ENCODE measurements at places on chromosomes 5 and 9. TPM values are rescaled to one million over a fixed set of nuclear protein-coding genes. Genes with fewer than 3 reads are reported as not detected.

CDX1 gene
- not detected for total RNA-seq

CIZ1 gene
- 134 TPM for total RNA-seq

ROPN1L gene
- total RNA-seq = 5.3 TPM

FANCG gene
- total RNA-seq = 18.8 TPM

LRRC70 gene
- total RNA-seq = 5.8 TPM

ACOT12 gene
- not detected for total RNA-seq

SPAG8 gene
- total RNA-seq = 0.97 TPM

PDE6A gene
- not detected for total RNA-seq

NDFIP1 gene
- total RNA-seq = 92.9 TPM

RNF183 gene
- total RNA-seq = not detected

CDH18 gene
- not detected for total RNA-seq

DNA sequence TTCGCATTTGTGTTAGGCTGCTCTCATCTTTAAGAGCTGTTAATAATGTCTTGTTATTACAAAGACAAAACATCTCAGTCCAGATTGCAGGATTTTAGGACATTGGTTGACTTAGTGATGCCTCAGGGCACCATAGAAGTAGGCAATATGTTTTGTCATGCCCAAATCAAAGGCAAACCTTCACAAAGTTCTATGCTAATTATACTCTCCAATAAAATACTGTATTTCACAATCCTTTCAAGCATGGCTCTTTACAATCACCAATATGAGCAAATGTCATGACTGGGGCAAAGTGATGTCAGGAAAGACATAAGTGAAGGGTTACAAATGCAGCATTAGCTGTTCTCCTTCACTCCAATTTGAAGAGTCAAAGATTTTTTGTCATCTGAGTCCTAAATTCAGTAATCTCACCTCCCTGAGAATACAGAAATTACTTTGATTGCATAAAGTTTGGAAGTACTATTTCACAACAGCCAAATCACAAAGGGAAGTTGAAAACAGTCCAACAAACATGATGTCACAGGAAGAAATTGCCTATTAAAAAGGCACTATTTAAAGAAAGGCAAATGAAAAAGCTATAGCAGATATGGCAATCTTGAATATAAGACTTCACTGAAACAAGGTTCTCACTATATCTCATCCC, 303.2 kb downstream of the PRR16 start:
- DNase-seq = no peak

- no peak for DNase-seq
Measured at GRCh38 chr5:41334221-41334620, 120.9 kb upstream of the C6 start.

DNA sequence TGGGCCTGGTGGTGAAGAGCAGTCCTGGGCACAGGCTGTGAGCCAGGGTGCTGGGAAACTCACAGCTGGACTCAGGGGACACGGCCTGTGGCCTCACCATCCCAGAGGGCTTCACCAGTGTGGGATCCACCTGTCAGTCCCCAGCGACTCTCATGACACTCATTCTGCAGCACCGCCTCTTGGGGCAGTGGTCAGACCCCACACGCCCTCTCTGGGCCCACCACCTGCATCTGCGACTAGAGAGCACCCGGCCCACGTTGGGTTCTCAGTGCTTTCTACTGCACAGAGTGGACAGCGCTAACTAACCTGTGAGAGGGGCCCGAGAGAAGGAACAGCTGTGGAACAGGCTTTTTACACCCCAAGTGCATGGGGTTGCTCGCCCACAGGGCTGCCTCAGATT, 45.8 kb upstream of the GARNL3 start:
- no peak for DNase-seq

DNA sequence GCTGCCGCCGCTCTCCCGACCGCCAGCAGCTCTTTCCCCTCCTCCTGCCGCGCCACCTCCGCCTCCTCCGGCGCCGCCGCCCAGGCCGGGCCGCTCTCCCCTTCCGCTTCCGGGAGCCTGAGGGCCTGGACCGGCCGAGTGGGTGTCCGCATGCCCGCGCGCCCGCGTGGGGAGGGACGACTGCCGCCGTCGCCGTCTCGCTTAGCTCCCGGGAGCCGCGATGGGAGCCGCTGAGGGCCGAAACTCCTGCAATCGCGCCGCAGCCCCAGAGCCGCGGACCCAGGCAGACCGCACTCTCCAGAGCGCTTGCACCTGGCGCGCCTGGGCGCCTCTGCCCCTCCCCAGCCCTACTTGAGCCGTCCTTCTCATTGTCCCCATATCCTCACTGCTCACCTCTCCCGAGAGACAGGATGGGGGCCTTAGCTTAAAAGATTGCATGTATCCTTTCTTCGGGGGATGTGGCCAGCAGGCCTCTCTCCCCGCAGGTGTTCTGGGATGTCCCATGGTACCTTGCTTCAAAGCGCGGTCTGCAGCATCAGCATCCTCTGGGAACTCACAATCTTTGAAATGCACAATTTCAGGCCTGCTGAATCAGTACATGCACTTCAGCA, at the start of gene ZDHHC21:
Gene ZDHHC21, minus strand, starts transcription at position 182 of the 611 bp plus-strand sequence. CDS start 19,092 bp downstream, outside the sequence.
- no peak for DNase-seq

- peak; percentile 80 for DNase-seq
Measured at GRCh38 chr9:100352727-100353505, at the start of gene TEX10. Gene TEX10 (minus strand): TSS chr9:100352942. CDS start chr9:100349363, 3,579 bp downstream.

- no peak for DNase-seq
Measured at GRCh38 chr5:96870094-96871026, 5.9 kb upstream of the ERAP2 start.

DNA sequence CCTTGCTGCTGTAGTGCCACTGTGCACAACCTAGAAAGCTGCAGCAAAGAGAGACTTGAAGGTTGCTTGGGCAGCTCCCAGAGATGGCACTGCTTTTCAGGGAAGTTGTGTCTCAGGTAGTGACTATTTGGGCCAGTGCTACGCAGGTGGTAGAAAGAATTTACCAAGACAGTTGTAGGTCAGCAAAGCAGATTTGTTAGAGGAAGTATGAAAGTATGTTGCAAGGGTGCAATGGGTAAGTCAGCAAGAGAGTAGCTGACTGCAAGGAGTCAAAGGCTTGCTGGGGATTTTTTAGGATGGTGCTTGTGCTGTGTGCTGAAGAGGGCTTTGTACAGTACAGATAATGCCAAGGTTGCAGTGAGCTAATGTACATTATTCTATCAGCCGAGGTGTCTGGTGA, 33.5 kb upstream of the SPARC start:
- no peak for DNase-seq

- no peak for DNase-seq
Measured at GRCh38 chr9:72542917-72543316, 21.5 kb downstream of the TMC1 start.

- DNase-seq = no peak
Measured at GRCh38 chr9:129725795-129726251, 27.0 kb downstream of the PTGES start.

Data from T-helper 17 cell (primary cell).